ENCODE measurements at places on chromosomes 6 and 20.
A peak's percentile ranks its signal among the peaks of the same experiment; 100 is the strongest.

DNA sequence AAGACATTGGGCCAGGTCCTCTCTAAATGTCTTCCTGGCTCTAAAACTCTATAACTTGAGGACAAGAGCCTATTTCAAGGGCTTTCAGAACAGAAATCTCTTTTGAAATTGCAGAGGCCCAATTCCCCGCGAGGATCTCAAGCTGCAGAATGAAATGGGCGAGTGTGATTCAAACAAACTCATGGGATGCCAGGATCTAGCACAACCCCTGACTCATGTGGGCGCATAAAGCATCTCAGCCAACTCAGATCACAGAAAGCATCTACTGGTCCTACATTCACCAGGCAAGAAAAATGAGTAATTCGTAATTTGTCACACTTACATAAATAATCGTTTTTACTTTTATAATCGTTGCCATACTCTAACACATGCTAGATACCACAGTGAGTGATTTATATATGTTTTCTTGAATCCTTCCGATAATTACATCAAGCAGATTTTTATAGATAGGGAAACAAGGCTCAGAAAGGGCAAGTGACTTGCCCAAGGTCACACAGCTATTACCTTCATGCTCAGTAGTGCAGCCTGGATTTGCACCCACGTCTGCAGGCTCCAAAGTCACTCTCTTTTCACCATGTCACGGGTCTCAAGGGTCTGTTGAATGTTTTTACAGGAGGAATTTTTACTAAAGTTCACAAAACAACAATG, 26.2 kb downstream of the FOXF2 start:
- DNase-seq, result no peak

DNA sequence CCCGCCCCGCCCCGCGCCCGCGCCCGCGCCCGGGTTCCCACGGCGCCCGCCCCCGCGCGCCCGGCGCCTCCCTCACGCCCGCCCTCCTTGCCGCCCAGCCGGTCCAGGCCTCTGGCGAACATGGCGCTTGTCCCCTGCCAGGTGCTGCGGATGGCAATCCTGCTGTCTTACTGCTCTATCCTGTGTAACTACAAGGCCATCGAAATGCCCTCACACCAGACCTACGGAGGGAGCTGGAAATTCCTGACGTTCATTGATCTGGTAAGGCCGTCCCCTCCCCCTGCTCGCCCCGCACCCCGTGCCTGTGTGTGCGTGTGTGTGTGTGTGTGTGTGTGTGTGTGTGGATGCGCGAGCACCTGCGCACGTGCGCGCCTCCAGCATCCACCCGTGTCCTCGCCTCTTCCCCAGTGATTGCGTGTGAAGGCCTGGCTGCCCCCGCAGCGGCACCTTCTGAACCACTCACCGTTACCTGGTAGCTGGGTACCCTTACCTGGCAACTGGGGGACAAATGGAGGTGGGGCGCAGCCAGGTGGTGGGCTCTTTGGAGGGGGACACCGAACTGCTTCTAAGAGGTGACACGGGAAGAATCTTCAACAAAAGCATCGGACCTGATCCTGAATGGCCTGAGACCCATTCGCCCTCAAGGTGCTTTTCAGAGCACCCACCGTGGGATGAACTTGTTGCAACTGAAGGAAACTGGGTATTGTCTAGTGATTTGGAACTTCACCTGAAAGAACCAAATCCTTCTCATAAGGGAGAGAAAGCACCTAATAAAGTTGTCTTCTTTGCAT, at the start of gene AIG1:
AIG1 (plus strand) TSS at position 84 of the 791 bp plus-strand sequence; CDS start at position 121, 37 bp downstream.
- DNase-seq, result peak; percentile 36

GRCh38 chr20:59824711-59825562, 108.5 kb downstream of the SYCP2 start:
- no peak for DNase-seq

DNA sequence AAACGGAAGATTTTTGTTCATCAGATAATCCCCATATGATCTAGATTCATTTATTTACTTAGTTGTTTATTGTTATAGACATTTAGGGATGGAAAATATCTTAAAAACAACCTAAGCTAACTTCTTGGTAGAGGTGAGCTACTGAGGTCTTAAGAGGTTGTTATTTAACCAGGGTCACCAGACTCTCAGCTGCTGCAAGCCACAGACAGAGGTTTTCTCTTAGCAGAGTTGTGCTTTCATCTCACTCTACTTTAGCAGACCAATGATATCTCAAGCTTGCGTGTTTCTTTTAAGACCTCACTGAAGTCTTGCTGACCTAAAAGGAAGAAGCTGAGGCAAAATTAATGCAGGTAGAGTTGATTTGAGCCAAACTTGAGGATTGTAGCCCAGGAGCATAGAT, 43.6 kb downstream of the NCOA7 start:
- no peak for DNase-seq

DNA sequence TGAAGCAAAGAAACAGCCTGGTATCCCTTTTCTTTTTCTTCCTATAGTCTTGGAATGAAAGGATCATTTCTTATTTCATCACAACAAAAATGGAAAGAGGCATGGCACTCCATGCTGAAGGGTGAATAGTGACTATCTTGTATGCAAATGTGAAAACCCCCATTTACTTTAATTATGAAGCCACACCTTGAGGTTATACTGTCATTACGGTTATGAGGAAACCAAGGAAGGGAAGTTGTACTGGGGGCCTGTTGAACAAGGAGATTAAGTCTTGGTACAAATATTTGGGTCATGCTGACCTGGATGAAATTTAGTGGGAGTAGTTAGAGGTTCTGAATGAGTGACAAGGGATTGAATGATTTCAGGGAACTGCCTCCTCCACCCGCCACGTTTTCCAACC, 8.7 kb upstream of the STXBP5 start:
- no peak for DNase-seq

- no peak for DNase-seq
These were observed 6.6 kb upstream of the YTHDF1 start for GRCh38 chr20:63222541-63222940.

- DNase-seq, result no peak
These were observed 66.4 kb upstream of the STMND1 start for GRCh38 chr6:17035257-17036064.

- DNase-seq, result no peak
These were observed 115.4 kb downstream of the OPN5 start for GRCh38 chr6:47897247-47897646.

- no peak for DNase-seq
These were observed 19.8 kb downstream of the SIRPD start for GRCh38 chr20:1537731-1538058.

GRCh38 chr6:163751032-163751525, 336.6 kb downstream of the QKI start:
- DNase-seq, result no peak

DNA sequence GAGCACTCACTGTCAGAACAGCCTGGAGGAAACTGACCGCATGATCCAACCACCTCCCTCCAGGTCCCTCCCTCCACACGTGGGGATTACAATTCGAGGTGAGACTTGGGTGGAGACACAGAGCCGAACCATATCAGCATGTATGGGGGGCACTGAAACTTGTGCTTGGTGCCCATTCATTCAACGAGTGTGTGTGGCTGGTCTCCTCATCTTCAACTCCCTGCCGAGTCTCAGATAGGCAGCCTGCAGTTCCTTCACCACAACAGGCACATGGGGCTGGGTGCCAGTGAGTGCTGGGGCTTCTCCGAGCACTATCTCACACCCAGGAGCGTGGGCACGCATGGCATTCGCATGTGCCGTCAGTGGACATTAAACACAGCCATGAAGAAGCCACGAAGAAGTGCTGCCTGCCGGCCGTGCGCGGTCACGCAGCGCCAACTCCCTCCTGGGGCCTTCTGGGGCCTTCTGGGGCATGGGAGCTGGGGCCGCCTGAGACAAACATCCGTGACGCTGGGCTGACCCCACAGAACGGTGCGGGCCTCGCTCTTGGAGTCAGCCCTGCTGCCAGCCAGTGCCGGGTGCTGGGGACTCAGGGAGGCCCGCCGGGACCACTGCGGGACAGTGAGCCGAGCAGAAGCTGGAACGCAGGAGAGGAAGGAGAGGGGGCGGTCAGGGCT, 714 bp upstream of the RTEL1 start:
- DNase-seq, result no peak

DNA sequence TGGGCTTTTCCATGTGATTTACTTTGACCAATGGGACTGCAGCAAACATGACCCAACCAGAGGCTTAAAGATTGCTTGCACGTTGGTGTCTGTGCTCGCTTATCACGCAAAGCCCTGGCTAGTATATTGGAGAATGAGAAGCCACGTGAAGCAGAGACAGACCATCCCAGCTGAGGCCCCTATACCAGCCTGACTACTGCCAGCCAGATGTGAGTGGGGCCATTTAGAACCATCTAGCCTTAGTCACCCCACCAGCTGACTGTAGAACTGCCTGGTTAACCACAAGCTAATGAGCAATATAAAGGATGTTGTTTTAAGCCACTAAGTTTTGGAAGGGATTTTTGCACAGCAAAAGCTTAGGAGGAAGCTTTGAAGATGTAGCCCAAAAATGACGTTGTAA, 74.5 kb downstream of the MACROD2 start:
- DNase-seq, result no peak

DNA sequence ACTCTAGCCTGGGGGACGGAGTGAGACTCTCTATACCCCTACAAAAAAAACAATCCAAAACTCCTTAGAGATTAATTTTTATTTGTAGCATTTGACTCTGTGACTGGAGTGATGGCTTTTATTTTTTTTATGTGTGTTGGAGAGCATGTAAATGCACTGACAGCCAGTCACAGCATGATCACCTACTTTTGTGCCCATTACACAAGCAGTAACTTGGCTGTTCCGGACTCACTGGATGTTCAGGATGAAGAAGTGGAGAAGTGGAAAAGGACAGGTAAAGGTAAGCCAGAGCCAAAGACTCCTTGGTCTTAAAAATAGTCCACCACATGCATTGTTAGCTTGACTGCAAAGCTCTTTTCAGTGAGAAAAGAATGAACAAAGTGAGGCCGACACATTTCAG, 222.6 kb downstream of the FOXC1 start:
- no peak for DNase-seq

GRCh38 chr20:1324598-1325172, 4.3 kb downstream of the SDCBP2 start:
- DNase-seq, result no peak

GRCh38 chr6:15332446-15332845, 86.6 kb downstream of the JARID2 start:
- no peak for DNase-seq

Data from amniotic stem cell (primary cell).